ENCODE measurements at places on chromosomes 7 and 10.

- DNase-seq = no peak
Observed at GRCh38 chr7:155212301-155213015, 85.2 kb upstream of the INSIG1 start.

DNA sequence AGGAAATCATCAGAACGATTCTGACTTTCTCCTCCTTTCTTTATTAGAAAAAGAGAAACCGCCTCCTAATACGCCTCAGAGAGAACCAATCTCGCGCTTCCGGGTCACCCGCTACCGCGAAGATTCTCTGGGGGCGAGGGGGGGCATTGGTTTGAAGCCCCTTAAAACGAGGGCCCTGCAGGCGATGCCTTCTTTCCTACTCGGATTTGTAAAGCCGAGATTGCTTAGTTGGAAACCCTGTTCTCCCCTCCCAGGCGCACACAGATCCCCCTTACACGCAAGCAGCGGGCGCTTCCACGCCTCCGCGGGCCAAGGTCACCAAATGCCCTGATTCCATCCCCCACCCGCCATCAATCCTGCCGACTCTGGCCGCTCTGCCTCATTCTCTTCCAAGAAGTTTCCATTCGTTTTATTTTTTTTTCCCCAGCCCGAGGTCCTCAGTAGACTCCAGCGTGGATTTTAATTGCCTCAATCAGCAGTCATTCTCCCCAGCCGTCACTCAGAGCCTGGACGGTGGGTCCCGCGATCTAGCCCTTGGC lies 1.1 kb upstream of the GAD2 start:
- DNase-seq = no peak

- no peak for DNase-seq
Observed at GRCh38 chr7:98329791-98330373, 48.4 kb downstream of the BRI3 start.

- no peak for DNase-seq
Observed at GRCh38 chr7:44383566-44383965, 58.2 kb upstream of the CAMK2B start.

GRCh38 chr10:96683065-96683464 lies 37.2 kb downstream of the PIK3AP1 start:
- no peak for DNase-seq

Data from stimulated activated CD8-positive, alpha-beta memory T cell treated with anti-CD3 and anti-CD28 coated beads, Interleukin-7, amount 100 ng/mL, for 48 hours (primary cell).